ENCODE measurements at places on chromosomes 7 and 10. TPM values are rescaled to one million over a fixed set of nuclear protein-coding genes. Genes with fewer than 3 reads are reported as not detected.

Gene CALHM2
- total RNA-seq = 0.07 TPM

DNA sequence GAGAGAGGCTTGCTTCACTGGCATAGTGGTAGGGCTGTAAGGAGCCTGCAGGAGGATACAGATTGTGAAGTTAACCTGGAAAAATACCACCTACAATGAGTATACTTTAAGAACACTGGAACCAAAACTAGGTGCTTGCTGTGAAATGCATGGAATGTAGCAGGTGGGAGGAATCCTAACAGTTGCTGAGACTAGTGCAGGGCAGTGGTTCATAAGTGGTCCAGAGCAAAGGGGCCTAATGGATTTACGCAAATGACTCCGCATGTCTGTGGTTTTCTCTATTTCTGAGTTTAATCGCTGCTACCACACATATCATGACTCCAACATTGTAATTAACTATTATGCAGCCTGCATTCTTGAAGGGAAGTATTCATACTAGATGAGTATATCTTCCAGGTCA is 218.4 kb downstream of the CHRM2 start:
- DNase-seq = no peak

Gene ANKRD7
- 1.2 TPM for total RNA-seq

DNA sequence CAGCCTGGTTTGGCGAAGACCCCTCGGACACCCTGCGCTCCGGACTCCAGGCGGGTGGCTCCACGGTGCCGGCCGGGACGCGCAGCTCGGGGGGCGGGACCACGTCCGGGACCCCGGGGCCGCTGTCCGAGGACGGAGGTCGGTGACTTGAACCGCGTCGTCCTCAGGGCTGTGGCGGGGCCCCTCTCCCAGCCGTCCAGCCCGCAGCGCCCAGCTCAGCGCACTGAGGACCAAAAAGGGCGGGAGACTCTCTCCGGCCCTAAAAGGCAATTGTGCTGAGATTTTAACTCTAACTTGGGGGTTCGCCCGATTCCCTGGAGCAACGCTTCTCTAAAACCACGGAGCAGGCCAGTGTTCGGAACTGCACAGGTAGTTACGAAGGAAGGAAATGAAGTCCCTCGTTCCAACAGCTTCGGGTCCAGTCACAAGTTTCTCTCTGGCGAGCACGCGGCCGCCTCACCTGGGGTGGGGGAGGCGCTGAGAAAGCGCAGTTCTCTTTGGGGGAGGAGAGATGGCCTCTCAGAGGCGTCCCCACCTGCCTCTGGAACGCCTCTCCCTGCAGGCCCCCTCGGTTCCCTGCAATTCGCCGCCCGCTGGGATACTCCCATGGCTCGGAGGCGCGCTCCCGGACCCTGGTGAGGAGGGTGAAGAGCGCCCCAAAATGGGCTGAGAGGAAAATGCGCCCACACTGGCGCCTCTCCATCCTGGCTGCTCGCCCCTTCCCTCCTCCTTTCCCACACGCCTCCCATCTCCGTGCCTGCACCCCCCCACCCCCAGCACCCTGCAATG is 352.7 kb downstream of the DNAJB6 start:
- DNase-seq = no peak

DNA sequence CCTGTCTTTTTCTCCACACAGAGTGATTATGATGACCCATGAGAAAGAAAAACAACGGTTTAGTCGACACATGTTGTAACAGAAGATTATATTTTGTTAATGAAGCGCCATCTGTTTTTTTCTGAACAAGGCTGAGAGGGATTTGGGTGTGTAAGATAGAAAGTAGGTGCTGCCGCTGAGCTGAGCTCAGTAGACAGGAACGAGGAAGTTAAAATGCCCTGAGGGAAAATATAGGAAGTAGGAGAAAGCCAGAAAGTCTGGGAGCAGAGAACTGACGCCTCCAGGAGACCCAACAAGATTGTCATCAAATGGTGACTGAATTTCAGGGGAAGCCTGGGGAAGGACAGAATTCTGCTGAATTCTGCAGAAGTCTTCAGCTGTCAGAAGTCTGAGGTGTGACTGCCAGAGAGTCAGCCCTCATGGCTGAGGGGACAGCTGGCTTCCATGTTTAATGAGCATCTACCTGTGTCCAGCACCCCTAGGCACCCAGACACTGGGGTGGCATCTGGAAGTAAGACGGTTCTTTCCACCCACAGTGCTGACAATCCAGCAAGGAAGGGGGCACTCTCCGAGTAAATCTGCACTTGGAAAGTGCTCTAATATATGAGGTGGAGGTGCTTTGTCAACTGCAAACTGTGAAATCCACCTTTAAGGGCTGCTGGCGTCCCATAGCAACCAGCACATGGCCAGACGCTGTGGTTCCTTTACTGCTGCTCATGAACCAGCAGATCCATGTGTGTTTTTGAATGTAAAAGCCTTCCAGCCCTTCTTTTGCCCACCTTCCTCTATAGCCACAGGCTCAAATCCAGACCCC is 12.5 kb upstream of the TSPAN15 start:
- DNase-seq = no peak

DNA sequence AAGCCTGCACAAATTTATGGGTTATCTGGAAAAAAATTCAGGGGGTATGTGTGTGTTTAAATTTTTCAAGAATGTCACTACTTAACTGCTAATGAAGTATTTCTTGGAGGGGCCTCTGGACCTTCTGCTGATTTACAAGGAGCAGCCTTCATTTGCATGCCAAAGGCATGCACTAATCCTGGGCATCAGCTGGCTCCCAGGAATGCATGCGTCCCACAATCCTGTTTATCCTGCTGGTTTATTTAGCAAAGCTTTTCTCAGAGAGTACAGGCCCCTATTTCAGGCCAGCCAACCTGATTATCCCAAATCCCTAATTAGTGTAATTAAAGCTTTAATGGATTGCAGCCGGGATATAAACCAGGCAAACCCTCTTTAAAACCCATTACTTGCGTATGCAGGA is 170.4 kb downstream of the TAX1BP1 start:
- DNase-seq = no peak

DNA sequence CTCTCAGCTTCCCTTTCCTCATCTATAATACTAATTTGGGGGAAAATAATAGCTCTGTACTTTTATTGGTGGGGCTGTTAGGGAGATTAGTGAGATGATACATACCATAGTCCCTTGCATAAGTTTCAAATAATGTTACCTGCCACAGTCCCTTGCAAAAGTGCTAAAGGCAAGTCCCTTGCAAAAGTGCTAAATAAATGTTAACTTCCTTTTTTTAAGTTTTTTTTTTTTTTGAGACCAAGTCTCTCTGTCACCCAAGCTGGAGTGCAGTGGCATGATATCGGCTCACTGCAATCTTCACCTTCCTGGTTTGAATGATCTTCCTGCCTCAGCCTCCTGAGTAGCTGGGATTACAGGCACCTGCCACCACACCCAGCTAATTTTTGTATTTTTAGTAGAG is 43.4 kb upstream of the SRGN start:
- no peak for DNase-seq

DNA sequence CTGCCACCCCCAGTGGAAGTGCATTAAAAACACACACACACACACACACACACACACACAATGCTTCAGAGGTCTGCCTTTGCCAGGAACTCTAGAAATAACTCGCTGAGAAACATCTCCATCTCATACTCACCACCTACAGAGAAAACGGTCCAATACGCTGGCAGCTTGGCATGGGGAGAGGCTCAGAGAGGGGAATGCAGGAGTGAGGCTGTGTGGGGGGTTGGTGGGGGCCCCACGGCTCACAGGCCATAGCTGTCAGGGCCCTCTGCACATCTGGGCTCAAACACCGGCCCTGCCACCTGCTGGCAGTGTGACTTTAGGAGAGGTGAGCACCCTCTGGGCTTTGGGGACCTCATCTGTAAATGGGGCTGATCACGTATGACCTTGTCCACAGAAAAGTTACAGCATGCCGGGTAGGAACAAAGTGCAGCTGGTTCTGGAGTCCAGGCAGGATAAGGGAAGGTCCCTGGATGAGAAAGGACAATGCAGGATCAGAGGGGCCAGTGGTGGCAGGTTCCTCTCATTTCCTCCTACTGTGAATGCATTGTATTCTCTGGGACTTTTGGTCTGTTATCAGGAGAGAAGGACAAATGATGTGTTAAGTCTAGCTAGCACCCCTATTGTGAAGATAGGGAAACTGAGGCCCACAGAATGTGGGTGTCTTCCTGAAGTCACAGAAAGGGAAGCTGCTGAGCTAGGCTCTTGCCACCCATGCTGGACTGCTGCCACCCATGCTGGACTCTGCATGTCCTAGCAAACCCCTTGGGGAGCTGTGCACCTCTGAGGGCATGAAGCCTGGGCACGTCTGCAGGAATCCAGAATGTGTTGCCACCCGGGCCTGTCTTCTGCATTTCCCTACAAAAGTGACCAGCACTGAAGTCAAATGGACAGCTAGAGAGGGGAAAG is 404.6 kb downstream of the RPS24 start:
- DNase-seq = no peak

GRCh38 chr7:15228831-15229230 is 326.3 kb upstream of the DGKB start:
- no peak for DNase-seq

DNA sequence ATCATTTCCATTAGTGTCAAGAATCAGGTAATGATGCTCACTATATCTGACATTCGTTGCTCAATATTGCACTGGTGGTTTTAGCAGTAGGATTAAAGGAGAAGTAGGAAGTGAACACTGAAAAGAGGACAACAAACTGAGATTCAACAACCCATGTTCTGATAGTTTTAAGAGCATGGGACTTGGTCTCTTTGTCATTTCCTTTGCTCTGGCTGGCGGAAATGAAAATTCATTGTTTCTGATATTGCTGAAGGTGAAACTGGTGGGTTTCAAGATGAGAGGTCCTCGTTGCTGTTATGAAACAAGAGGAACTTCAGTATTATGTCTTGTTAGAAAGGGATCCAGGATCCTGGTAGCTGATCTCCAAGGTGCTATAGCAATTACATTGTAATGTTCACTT is 129.0 kb downstream of the DNAH11 start:
- no peak for DNase-seq

DNA sequence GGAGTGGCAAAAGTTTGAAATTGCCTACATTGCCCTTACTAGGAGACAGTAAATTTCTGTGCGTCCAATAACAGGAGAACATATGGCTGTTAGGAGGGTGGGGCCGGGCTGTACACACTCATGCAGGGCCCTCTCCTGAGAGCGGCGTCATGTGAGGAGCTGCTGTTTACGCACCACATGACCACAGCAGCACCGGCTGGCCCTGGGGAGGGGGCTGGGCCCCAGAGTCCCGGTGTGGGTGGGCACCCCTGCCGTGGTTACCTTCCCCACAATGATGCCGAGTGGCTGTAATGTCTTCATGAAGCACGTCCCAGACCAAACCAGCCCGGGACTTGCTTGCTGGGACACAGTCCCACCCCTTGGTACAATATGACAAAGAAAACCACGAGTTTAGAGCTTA is 308.7 kb downstream of the DNAJB6 start:
- DNase-seq = no peak

DNA sequence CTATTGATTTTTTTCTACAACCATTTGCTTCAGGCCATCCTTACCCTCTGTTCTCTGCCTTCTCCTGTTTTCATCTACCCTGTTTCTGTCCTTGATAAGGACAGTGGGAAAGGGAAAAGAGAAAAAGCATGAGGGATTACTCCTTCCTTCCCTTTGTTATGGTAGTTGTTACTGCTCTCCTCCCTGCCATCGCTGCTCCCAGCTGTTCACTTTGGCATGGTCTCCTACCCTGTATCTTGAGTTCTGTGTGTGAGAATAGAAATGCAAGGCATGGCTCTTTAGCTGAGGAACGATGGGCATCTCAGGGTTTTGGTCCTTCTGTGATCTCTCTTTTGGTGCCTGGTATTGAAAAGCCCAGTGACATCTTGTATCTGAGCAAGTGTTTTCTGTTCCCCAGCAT is 6.4 kb downstream of the CCSER2 start:
- no peak for DNase-seq

Gene OPTN
- 108 TPM for total RNA-seq

DNA sequence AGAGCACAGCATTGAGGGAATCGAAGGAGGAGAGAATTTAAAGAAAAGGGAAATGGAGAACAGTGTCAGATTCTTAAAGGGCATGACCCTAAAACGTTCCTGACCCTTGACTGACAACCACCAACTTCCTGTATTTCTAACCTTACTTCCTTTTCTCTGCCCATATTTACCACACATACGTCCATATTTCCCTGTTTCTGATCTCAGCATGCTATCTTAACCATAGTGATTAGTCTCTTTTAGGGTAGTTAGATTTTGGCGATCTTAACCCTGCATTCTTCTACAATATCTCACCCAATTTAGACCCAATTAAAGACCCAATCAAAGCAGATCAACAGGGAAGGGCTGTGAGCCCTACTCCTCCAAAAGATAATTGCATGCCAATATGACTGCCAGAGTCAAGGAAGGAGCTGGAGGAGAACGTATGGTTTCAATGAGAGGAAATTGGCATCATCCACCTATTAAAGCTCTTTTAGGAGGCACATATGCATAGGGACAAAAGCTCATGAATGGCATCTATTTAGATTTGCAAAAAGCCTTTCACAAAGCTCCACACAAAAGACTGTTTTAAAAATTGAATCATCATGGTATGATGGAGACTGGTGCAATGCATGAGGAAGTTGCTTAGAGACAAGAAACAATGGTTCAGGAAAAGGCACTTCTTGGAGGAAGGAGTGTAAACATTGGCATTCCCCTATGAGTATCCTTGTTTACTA is 49.0 kb upstream of the ARHGAP12 start:
- peak; percentile 21 for DNase-seq

DNA sequence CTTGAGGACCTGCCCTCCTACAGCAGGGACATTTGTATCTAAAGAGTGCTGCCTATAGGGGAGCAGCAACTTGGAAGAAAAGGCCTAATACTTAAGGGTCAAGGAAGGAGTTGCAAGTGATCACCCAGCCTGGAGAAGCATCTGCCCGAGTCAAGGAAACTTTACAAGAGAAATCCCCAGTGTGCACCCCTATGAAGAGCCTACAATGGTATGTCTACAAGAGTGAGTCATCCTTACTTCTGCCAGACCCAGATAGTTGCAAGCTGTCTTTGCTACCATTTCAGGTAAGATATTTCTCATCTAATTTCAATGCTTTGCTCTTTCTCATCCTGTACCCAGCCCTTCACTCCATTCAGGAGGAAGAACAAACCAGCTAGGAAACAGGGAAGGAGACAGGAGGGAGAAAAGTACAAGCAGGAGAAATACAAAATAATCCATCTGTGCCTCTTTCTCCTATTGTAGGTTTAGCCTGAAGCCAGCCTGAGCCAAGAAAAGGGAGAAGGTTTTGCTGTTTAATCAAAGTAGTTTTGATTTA is 34.4 kb upstream of the AGR3 start:
- DNase-seq = no peak

- DNase-seq = no peak
Measured at GRCh38 chr10:98223874-98224273, 44.1 kb downstream of the LOXL4 start.

DNA sequence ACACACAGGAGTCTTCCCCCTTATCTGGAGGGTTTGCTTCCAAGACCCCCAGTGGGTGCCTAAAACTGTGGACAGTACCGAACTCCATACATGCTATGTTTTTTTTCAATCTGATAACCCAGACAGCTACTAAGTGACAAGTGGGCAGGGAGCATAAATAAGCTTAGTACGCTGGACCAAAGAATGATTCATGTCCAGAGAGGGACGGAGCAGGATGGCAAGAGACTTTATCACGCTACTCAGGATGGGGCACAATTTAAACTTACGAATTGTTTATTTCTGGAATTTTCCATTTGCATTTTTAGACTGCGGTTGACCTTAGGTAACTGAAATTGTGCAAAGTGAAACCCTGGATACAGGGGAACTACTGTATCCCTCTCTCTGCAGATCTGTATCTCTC is 410.0 kb upstream of the MKI67 start:
- DNase-seq = no peak

GRCh38 chr7:100865938-100866728 is 1.1 kb upstream of the TRIP6 start:
- DNase-seq = no peak

All from kidney epithelial cell (primary cell).